ENCODE measurements at places on chromosomes 6 and 20. TPM values are rescaled to one million over a fixed set of nuclear protein-coding genes. Genes with fewer than 3 reads are reported as not detected.

- H3K4me1 ChIP-seq, result no peaks in the 10 kb centered on the region
- no peak overlapping the region for H3K27ac ChIP-seq
- H3K4me3 ChIP-seq, result no peak overlapping the region
- no peaks in the 10 kb centered on the region for H3K27me3 ChIP-seq
These were observed 17.7 kb downstream of the OR2A4 start for GRCh38 chr6:131683479-131683878.

DNA sequence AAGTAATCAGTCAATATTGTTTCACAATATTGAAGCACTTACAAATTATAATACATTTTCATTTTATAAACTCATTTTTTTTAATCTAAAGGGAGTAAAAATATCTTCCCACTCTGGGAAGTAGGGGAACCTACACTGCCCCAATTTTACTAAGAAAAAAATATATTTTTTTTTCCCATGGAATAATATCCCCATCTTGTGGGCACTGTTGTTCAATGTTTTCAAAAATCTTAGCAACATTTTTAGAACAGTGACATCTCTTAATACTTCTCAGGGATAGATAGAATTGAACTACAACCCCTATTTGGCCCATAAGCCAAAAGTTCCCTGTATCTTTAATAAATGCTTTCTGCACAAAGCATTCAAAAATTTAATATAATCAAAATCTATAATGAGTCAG is 42.9 kb downstream of the ARHGAP18 start:
- no peak for DNase-seq
- no peak overlapping the region for H3K27ac ChIP-seq
- peaks cover 15% of the 10 kb centered on the region for H3K4me1 ChIP-seq

DNA sequence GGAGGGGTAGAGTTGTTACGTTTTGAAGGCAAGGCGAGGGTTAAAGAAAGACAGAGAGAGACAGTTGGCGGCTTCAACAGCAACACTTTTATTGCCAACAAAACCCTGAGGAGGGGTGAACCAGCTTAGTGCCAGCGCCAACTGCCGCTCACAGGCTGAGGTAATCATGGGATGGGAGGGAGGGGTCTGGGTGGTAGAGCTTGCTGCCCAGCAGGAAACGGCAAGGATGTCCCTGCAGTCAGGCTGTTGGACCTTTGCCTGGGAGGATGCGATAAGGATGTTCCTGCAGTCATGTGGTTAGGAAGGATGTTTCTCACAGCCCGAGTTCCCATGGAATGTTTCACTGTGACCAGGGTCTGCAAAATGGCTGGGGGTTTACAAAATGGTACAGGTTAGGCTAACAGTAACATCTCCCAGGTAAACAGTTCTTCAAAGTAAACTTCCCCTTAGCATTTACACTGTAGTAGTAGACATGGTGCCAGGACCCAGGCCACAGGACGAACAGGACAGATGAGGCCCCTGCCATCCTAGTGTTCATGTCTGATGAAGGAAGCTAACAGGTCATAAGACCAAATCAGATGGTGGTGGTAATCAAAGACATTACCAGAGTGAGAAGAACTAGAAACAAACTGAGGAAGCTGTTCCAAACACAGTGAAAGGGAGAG is 647.3 kb upstream of the DEFB115 start:
- H3K4me3 ChIP-seq, result no peak overlapping the region
- no peak overlapping the region for H3K27ac ChIP-seq
- H3K27me3 ChIP-seq, result no peaks in the 10 kb centered on the region
- no peaks in the 10 kb centered on the region for H3K36me3 ChIP-seq
- no peak for DNase-seq
- no peaks in the 10 kb centered on the region for H3K4me1 ChIP-seq

DNA sequence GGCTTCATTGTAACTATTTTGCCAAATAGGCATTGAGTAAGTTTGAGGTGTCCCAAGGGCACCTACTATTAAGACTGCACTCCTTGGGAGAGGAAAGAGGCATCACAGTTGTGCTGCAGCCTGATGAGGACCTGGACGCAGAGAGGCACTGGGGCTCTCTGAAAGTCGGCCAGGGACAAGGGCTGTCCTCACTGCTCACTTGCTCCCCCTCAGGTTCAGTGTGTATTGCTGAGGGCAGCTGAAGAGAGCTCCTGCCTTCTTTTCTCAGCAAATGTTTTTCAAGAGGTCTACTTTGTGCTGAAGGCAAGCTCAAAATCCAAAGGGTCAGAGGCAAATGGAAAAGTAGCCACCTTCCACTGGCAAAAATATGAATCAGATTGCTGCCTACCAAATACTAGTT is 331.8 kb downstream of the RIMS1 start:
- no peak overlapping the region for H3K4me3 ChIP-seq
- no peak for DNase-seq
- H3K36me3 ChIP-seq, result no peaks in the 10 kb centered on the region

- no peaks in the 10 kb centered on the region for H3K36me3 ChIP-seq
- no peak for DNase-seq
- H3K4me3 ChIP-seq, result no peak overlapping the region
These were observed 178.2 kb upstream of the HEY2 start for GRCh38 chr6:125571207-125571755.

- no peak overlapping the region for H3K4me3 ChIP-seq
- H3K36me3 ChIP-seq, result no peaks in the 10 kb centered on the region
- no peak for DNase-seq
- no peaks in the 10 kb centered on the region for H3K27me3 ChIP-seq
- H3K4me1 ChIP-seq, result no peaks in the 10 kb centered on the region
- H3K27ac ChIP-seq, result no peak overlapping the region
These were observed 41.1 kb upstream of the NKX2-2 start for GRCh38 chr20:21554985-21555384.

- no peak overlapping the region for H3K27ac ChIP-seq
- H3K36me3 ChIP-seq, result no peaks in the 10 kb centered on the region
- no peak overlapping the region for H3K4me3 ChIP-seq
- DNase-seq, result no peak
- no peaks in the 10 kb centered on the region for H3K4me1 ChIP-seq
- no peaks in the 10 kb centered on the region for H3K27me3 ChIP-seq
These were observed 104.9 kb downstream of the TMEM200A start for GRCh38 chr6:130470766-130471165.

- H3K27me3 ChIP-seq, result no peaks in the 10 kb centered on the region
- no peaks in the 10 kb centered on the region for H3K4me1 ChIP-seq
- no peak overlapping the region for H3K4me3 ChIP-seq
- no peak for DNase-seq
These were observed 52.8 kb upstream of the FILIP1 start for GRCh38 chr6:75546381-75546780.

- no peak overlapping the region for H3K27ac ChIP-seq
- DNase-seq, result no peak
- H3K4me1 ChIP-seq, result peaks cover 9% of the 10 kb centered on the region
- no peaks in the 10 kb centered on the region for H3K27me3 ChIP-seq
- H3K4me3 ChIP-seq, result no peak overlapping the region
These were observed 83.6 kb downstream of the PLEKHG1 start for GRCh38 chr6:150683320-150683719.

- H3K4me3 ChIP-seq, result no peak overlapping the region
- H3K36me3 ChIP-seq, result no peaks in the 10 kb centered on the region
- H3K4me1 ChIP-seq, result no peaks in the 10 kb centered on the region
- no peak overlapping the region for H3K27ac ChIP-seq
- DNase-seq, result no peak
These were observed 11.1 kb upstream of the TOP1 start for GRCh38 chr20:41017448-41018042.

DNA sequence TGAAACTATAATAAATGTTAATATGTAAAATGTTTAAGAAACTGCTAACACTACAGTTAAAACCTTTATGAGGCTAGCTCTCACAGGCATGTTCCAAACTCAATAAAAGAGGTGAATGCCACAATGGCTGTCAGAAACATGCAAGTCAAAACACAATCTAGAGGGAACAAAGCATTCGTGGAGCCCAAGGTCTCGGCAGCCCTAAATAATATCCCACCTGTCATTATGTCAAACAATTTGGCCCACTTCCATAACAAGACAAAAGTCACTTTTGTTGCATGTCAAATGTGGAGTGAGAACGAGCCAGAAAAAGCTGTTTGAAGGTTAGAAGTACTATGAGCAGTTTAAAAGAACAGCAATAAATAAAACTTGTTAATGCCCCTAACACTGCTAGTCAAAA is 181.9 kb downstream of the GMDS start:
- no peak for DNase-seq
- no peaks in the 10 kb centered on the region for H3K27me3 ChIP-seq
- H3K4me3 ChIP-seq, result no peak overlapping the region
- H3K27ac ChIP-seq, result no peak overlapping the region
- H3K36me3 ChIP-seq, result no peaks in the 10 kb centered on the region

GRCh38 chr6:50527985-50528384 is 185.3 kb upstream of the TFAP2D start:
- H3K36me3 ChIP-seq, result no peaks in the 10 kb centered on the region
- H3K27me3 ChIP-seq, result no peaks in the 10 kb centered on the region
- no peak for DNase-seq
- no peak overlapping the region for H3K4me3 ChIP-seq
- no peaks in the 10 kb centered on the region for H3K4me1 ChIP-seq

DNA sequence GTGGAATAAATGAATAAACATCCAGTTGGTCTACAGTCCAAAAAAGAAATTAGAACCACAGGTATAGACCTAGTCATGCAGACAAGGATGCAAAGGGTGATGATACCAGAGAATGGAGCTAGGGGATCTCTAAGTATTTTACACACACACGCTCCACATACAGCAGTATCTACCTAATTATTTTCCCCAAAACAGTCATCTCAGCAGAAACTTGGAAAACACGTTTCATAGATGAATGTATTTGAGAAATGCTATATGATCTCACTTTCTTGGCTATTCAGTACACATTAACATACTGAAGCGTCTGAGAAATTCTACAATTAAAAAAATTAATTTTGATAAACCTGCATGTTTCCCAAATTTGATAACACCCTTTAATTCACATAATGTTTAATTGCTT is 155.3 kb downstream of the MTFR2 start:
- DNase-seq, result no peak
- H3K27ac ChIP-seq, result no peak overlapping the region
- H3K4me1 ChIP-seq, result peaks cover 6% of the 10 kb centered on the region
- no peaks in the 10 kb centered on the region for H3K36me3 ChIP-seq

DNA sequence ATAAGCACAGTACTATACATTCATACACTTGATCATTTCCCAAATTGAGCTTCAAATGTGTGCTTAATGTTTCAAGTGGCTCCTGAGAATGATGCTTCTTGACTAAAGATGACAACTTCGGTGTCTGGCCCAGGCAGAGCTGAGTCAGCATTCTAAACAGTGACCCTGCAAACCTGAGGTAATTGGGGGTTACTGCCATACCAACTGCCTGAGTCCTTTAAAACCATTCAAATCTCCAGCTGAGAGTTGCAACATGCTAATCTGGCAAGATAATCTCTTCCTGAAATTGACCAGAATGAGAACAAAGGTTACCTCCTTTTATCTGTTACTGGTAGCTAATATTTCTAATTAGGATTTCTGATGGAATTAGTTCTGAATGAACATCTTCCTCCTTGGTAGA is 8.2 kb downstream of the BACH2 start:
- H3K27me3 ChIP-seq, result no peaks in the 10 kb centered on the region
- peaks cover 14% of the 10 kb centered on the region for H3K4me1 ChIP-seq
- no peak overlapping the region for H3K4me3 ChIP-seq
- H3K27ac ChIP-seq, result no peak overlapping the region
- no peak for DNase-seq
- no peaks in the 10 kb centered on the region for H3K36me3 ChIP-seq

GRCh38 chr6:67629258-67629657 is 1005.8 kb upstream of the ADGRB3 start:
- H3K4me1 ChIP-seq, result peaks cover 8% of the 10 kb centered on the region
- DNase-seq, result no peak
- H3K4me3 ChIP-seq, result no peak overlapping the region
- peak overlapping the region; percentile 5 for H3K27ac ChIP-seq

DNA sequence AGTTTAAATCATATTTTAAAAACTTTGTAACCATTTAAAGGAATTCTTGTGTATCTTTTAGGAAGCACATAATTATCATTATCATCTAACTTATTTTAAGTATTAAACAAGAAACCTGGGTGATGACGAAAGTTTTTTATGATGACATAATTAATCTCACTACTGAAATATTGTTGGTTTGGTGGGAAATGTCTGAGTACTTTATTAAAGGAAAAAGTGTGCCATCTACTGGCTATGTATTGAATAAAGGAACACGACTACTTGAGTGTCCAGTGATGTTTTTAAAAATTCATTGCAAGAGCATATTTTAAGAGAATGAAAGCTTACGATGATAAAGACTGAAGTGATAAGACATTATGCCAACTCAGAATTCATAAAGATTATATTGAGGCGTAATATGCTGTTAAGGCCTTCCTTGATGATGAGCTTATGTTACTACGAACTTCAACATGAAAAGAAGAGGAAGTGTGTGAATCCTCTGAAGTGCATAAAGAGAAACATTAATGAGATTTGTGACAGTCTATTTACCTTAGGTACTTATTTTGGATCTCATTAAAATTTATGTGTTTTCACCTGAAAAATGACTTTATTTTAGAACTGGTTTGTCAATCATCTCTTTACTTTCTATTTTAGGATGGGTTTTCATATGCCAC is 12.0 kb upstream of the TRMT11 start:
- no peaks in the 10 kb centered on the region for H3K27me3 ChIP-seq
- no peak for DNase-seq
- H3K27ac ChIP-seq, result no peak overlapping the region
- H3K36me3 ChIP-seq, result peaks cover 6% of the 10 kb centered on the region

GRCh38 chr20:8633366-8633765 is 435.5 kb upstream of the PLCB4 start:
- H3K27ac ChIP-seq, result no peak overlapping the region
- H3K4me3 ChIP-seq, result no peak overlapping the region
- no peaks in the 10 kb centered on the region for H3K27me3 ChIP-seq
- H3K4me1 ChIP-seq, result no peaks in the 10 kb centered on the region
- no peaks in the 10 kb centered on the region for H3K36me3 ChIP-seq

DNA sequence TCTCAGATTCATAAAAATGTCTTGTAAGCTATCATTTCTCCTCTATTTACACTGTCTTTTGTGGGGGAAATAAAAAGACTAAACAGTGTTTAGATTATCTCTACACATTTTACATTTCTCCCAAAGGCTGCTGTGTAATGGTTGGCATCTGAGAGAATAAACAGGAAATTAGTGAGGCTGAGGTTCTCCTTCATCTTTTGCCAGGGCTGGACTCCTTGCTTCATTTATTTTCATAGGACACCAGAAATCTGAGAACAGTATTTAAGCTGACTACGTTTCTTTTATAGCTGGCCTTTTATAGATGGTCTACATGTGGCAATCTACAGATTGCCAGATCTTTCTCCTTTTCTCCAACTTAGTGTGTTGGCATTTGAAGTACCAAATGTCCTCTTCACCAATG is 41.5 kb downstream of the PLCB4 start:
- no peak overlapping the region for H3K4me3 ChIP-seq
- H3K27me3 ChIP-seq, result no peaks in the 10 kb centered on the region
- no peaks in the 10 kb centered on the region for H3K36me3 ChIP-seq
- DNase-seq, result no peak
- no peak overlapping the region for H3K27ac ChIP-seq
- peaks cover 10% of the 10 kb centered on the region for H3K4me1 ChIP-seq

Gene SAMD3
- 1.2 TPM for total RNA-seq

Gene SPO11
- not detected for total RNA-seq

Gene ELOVL4
- 2.4 TPM for total RNA-seq

Gene NOX3
- not detected for total RNA-seq

Gene SLC26A8
- 0.28 TPM for total RNA-seq

Gene FAM184A
- 0.54 TPM for total RNA-seq

Gene SCAF8
- 32.0 TPM for total RNA-seq

Gene SLC35D3
- total RNA-seq, result not detected

Gene BPIFB2
- not detected for total RNA-seq

Gene PACRG
- 13.0 TPM for total RNA-seq

Gene MYH7B
- 0.27 TPM for total RNA-seq

Gene PPP1R14C
- total RNA-seq, result 0.95 TPM

Gene ID1
- 944 TPM for total RNA-seq

Gene AVP
- total RNA-seq, result not detected

Gene CLIC1
- 251 TPM for total RNA-seq

Gene WFDC10B
- total RNA-seq, result not detected

Measured in thoracic aorta (tissue), 2 donors.